ENCODE measurements at places on chromosomes 3 and 15.

DNA sequence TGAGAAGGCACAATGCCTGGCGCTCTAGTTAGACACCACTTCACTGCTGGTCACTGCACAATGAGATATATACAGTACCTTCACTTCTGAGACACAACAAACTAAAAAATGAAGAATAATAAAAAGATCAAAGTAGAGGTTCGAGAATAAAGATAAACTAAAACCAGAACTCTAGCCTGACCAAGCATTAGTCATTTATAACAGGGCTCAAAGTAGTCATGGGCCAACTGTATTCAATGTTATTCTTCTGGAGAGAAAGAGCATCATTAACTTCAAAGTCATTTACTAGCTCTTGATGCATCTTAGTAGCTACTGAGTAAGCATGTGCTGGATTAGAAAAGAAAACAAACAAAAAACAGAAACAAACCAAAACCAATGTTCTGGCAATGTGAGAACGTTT lies 145.2 kb downstream of the SSR3 start:
- no peak for DNase-seq

DNA sequence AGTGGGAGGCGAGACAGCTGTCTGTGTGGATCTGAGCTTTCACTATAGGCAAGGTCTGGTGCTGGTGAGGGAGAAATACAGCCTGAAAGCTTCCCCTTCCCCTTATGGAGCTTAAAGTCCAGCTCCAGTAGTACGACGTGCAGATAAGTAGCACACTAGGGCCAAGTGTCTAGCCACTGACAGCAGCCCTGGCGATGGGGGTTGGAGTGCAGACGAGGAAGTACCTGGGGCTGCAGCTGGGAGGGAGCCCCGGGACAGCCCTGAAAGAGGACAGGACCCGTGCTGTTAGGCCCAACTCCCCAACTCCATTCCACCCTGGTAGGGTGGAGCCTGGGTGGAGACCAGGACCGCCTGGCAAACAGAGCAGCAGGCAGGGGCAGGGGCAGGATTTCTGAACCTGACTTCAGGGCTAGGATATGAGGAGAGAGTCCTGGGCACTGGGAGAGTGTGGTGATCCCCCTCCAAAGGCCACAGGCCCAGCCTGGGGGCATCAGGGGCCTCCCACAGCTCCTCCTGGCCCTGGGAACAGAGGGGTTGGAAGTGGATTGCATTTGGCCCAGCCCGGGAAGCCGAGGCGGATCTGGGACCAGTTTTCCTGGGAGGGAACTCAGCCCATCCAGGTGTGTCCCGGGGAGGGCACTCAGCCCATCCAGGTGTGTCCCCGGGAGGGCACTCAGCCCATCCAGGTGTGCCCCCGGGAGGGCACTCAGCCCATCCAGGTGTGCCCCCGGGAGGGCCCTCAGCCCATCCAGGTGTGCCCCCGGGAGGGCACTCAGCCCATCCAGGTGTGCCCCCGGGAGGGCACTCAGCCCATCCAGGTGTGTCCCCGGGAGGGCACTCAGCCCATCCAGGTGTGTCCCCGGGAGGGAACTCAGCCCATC lies 42.8 kb downstream of the BDH1 start:
- DNase-seq = no peak

DNA sequence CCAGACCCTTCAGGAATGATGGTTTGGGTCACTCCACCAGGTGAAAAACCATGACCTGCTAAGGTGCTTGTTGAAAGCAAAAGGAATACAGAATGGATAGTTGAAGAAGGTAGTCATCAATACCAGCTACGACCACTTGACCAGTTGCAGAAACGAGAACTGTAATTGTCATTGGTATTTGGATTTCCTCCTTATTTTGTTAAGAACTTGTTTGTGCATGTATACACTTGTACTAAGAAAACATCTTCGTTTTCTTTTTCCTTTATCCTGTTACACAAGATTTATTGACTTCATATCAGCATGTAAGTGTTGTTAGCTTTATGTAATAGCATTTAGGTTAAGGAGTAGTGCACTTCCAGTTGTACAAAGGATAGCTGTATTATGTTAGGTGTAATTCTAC lies 261.8 kb downstream of the MCTP2 start:
- DNase-seq = no peak

- no peak for DNase-seq
Observed at GRCh38 chr3:122921791-122922651, 105.5 kb downstream of the SEMA5B start.

GRCh38 chr3:57464011-57464410 lies 80.1 kb downstream of the DNAH12 start:
- DNase-seq = no peak

DNA sequence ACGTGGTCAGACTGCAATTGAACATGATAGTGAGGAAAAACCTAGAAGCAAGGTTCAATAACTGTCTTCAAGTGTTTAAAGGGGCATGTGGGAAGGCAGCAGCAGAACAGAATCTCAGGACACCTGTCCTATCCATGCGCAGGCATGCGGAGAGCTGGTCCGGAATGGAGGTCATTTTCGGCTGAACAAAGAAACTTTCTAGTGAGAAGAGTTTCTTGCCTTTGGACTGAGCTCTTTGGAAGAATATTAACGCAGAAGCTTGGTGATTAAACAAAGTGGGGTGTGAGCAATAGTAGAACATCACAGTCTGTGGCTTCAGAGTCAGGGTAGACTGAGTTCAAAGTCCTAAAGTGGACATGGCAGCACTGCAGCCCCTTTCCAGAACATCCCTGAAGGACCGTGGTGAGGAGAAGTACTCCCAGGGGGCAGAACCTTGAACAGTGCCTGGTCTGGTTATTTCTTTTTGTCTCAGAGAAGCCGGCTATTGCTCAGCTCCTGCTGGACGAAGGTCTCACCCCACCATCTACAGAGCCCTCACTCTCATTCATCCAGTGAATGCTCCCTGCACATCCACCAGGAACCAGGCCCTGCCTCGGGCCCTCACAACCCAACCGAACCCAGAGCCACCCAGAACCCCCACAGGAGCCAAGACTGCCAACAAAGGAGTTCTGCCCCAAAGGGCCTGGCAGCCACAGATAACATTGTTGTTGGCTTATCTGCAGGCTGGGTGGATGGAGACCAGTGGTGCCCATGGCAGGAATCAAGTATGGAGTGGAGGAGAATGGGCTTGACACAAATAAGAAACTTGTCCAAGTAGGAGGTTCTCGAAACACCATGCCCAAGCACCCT lies 2.8 kb upstream of the SSUH2 start:
- DNase-seq = no peak

- peak; percentile 86 for DNase-seq
Observed at GRCh38 chr15:72339777-72340177, 19.8 kb upstream of the CELF6 start.

DNA sequence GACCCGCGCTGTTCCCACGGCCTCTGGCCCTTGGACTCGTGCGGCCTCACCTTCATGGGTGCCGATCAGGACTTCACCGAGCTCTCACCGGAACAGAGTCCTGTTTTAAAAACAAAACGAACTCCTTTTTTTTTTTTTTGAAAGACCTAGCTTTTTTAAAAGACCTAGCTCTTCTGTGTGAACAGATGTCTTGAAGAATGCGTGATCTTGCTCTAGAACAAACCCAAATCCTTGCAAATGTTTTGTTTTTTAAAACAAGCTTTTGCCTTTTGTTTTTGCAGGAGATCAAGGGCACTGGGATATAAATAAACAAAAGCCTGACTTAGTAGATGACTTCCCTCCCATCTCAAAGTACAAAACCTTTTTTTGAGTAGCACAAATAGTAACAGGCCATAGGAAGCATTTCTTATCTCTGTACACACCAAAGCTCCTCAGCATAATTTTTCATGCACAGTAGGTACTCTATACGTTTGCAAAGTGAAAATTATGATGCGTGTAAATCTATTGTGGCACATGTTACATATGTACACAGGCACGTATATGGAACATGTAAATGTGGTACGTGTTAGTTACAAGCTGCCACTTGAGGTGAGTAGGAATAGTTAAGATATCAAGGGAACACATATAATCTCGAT lies 1.1 kb upstream of the MSL2 start:
- no peak for DNase-seq

DNA sequence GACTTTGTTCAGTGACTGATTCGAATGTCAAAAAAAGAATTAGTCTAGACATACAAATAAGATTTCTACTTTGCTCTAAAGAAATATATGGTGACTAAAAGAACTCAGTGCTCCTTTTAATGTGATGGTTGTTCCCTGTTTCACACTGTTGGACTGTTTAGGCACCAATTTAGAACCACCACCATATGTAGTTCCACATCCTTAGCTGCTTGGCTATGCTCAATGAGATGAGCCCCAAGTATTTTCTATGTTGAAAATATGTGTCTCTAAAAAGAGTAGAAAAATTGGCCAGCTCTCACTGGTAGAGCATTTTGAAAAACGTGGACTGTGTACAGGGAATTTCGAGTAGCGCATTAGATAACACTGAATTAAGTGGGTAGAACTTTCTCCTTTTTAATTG lies 167.3 kb downstream of the GOLIM4 start:
- no peak for DNase-seq

- no peak for DNase-seq
Observed at GRCh38 chr15:88239594-88239993, 16.9 kb downstream of the NTRK3 start.

GRCh38 chr3:141764986-141765385 lies 1.8 kb downstream of the GRK7 start:
- no peak for DNase-seq

- DNase-seq = no peak
Observed at GRCh38 chr3:12454816-12455121, 29.5 kb upstream of the TSEN2 start.

GRCh38 chr3:188272481-188273372 lies 118.8 kb downstream of the LPP start:
- peak; percentile 24 for DNase-seq

GRCh38 chr15:44909423-44909822 lies 47.1 kb upstream of the TERB2 start:
- no peak for DNase-seq

DNA sequence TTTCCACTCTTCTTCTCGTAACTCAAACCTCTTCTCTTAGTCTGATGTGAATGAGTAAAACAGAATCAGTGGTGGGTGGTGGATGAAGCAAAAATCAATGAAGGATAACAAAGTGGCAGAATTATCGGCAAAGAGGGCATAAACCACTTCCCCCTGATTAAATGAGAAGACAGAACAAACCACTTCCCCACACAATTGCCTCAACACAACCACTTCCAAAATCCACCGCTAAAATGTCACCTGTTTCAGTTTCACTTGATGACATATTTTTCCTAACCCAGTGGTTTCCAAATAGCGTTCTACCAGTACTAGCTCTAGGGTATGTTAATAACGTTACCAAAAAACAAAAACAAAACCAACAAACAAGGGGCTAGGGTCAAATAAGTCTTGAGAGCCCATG lies 478.7 kb upstream of the WNT5A start:
- DNase-seq = no peak

DNA sequence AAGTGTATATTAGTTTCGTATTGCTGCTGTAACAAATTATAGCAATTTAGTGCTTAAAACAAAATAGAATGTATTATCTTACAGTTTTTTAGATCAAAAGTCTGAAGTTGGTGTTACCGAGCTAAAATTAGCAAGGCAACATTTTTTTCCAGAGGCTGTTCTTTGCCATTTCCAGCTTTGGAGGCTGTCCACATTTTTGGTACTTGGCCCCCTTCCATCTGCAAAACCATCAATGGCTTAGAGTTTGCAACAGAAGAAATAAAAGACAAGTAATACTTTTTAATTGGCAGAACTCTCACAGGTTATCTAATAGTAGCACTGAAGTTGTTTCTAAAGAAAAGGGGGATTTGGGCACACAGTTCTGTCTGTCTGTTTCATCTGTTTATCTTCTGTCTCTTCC lies 1248.5 kb downstream of the ROBO1 start:
- DNase-seq = peak; percentile 54

Data from myocyte (in vitro differentiated cells).